Activated naive CD4-positive, alpha-beta T cell treated with Interleukin-2 at 50 U/mL for 16 hours (primary cell): ENCODE measurements at places on chromosomes 7 and 10.

DNA sequence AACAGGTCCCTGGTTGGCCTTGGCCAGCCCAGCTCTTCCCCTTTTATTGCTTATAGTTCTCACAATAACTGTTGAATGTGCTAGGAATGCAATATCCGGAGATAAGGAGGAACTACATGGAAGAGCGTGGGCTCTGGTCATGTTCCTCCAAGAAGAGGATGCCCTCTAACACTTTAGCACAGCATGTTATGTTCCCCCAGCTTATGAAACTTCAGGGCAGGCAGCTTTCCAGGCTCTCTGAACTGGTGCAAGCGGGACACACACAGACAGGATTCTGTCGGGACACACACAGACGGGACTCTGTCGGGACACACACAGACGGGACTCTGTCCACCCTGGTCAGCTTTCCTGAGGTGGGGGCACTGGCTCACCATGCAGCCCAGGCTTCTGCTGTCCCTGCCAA, 141.6 kb downstream of the PKD1L1 start:
- no peak for DNase-seq

DNA sequence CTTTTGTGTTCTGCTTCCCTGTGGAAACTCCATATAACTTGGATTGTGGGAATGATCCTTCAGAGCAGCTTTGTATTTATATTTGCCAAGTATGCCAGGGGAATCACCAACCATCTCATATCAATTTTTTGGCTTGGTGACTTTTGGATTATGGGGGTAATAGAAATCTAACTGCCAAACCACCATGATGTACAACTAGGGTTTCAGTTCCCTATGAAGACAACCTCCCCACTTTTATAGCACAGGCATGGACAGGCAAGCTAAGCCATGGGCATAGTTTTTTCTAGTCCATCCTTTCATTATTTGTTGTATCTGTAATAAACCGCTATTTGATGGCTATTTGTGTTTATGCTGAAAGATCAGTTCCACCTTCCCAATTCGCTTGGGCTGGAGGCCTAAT, 17.7 kb downstream of the NPY start:
- no peak for DNase-seq

GRCh38 chr7:129907122-129907736, 45.5 kb downstream of the UBE2H start:
- no peak for DNase-seq

GRCh38 chr10:129869596-129870473, 94.2 kb downstream of the EBF3 start:
- no peak for DNase-seq

DNA sequence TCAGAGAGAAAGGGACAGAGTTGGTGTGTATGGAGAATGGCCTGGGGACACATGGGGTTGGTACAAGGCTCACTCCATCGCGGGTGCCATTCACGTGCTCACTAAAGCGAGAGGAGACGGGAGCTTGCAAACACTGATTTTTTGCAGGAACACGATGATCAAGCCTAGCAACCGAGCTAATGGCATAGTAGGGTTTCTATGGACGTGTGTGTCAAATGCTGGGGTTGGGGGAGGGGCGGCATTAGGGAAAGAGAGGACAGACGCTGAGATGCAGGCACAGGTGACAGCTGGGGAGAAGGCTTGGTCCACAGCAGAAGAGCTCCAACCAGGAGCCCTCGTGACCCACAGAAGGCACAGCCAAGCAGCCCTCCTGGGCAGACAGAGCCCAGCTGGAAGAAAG, 33.9 kb downstream of the RCC1L start:
- DNase-seq, result no peak

GRCh38 chr7:86961686-86962085, 97.8 kb downstream of the ELAPOR2 start:
- DNase-seq, result no peak

GRCh38 chr10:3769556-3769955, 15.5 kb downstream of the KLF6 start:
- no peak for DNase-seq

GRCh38 chr10:22932626-22933370, 4.9 kb downstream of the ARMC3 start:
- no peak for DNase-seq

- no peak for DNase-seq
Observed at GRCh38 chr10:110502072-110502845, 4.6 kb downstream of the DUSP5 start.

- no peak for DNase-seq
Observed at GRCh38 chr7:148804343-148805235, 79.5 kb downstream of the EZH2 start.

GRCh38 chr10:80132299-80133139, at the start of gene PLAC9:
Gene PLAC9 (plus strand): TSS chr10:80132730. CDS start chr10:80132763, 33 bp downstream.
- DNase-seq, result no peak

DNA sequence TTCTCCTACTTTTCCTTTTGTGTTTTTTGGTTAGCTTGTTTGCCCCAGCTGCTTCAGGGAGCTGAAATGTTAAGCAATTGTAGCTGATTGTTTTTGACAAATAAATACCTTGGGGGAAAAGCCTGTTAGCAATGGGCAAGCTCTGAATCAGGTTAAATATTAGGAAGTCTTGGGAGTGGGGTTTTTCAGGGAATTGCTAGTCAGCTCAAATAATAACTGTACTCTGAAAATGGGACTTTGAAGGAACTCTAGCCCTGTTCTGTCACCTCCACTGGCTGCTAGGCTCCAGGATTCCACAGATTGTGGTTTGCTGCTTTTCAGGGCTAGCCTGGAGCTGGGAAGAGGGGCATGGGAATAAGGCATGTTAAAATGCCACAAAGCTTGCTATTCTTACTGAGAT, 39.5 kb downstream of the ADK start:
- no peak for DNase-seq

DNA sequence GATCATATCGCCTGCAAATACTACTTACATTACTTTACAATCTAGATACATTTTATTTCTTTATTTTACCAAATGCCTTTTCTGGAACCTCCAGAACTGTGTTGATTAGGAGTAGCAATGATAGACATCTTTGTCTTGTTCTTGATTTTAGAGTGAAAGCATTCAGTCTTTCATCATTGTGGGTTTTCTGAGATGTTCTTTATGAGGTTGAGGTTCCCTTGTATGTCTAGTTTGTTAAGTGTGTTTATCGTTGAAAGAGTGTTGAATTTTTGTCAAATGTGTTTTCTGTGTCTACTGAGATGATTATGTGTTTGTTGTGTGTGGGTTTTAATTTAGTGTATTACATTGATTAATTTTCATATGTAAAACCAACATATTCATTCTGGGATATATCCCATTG, 17.1 kb downstream of the SEPTIN7 start:
- DNase-seq, result no peak
